ENCODE measurements at places on chromosomes 5 and 9.

DNA sequence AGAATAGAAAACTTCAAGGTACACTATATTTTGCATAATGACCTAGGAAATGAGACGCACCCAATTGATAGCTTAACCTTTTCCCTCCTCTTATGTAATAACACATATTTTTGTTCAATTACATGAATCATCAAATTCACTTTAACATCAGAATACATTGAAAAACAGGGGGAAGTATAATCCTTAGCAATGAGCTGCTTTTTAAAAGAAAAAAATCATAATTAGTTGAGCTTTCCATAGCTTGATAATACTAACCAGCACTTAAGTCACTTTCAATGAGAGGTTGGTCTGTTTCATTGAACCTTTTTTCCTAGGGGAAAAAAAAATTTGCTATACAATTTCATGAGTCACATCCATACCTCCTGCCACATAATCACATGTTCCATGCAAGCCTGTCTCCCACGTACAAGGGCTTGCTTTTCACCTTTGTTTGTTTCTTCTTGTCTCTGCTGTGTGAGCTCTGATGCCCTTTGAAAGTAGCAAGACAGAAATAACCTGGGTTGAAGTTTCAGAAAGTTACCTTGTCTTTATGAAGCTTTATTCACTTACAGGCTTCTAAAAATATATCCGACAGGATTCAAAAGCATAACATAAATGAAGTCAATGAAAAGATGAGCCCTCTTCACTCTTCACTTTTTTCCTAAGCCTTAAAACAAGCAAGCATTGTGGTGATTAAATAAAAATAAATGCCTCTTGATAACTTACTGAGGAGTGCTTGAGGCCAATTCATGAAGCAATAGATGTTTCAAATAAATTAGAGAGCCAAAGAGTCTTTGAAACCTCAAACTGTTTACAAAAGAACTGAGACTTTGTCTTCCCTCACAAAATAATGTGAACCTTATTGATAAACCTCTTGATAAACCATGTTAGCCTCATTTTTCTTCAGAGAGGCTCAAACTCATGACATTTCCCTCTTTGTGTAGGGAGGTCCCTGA, 108.5 kb downstream of the FEM1C start:
- no peak for DNase-seq

DNA sequence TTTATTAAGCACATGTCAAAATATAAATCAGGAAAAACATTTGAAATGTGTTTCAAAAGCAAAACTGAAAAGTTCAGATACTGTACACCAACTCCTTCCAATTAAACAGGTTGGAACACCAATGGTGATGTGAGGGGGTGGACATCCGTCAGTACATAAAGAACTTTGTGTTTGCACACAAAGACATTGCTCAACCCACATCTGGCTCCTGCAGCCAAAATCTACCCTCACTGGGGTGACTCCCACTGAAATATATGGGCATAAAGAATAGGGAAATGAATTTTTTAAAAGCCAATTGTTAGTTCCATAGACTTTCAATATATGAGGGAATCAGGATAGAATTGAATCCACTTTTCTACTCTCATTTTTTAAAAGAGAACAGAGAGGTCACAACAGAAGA, 63.9 kb downstream of the MEGF9 start:
- no peak for DNase-seq

GRCh38 chr5:142438573-142438972, 113.8 kb upstream of the SPRY4 start:
- no peak for DNase-seq

GRCh38 chr9:94553029-94553938, 1.6 kb upstream of the PCAT7 start:
- no peak for DNase-seq

DNA sequence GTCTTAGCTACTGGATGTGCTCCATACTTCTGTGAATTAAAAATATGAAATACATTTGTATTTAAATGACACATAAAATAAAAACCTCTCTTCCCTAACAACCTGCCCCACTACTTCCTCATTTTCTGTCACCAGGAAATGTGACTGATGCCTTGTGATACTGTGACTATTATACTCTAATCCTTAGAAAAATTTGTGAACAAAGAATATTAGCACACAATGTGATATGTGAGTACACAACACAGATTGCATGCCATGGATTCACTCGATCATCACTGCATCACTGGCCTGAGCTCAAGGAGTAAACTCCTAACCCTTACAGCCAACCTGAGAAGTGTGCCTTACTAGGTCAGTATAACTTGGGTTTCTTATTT, 281.0 kb downstream of the EFNA5 start:
- no peak for DNase-seq

Measured in femur (tissue), 1 donor.